ENCODE measurements at places on chromosomes 13 and 19.

DNA sequence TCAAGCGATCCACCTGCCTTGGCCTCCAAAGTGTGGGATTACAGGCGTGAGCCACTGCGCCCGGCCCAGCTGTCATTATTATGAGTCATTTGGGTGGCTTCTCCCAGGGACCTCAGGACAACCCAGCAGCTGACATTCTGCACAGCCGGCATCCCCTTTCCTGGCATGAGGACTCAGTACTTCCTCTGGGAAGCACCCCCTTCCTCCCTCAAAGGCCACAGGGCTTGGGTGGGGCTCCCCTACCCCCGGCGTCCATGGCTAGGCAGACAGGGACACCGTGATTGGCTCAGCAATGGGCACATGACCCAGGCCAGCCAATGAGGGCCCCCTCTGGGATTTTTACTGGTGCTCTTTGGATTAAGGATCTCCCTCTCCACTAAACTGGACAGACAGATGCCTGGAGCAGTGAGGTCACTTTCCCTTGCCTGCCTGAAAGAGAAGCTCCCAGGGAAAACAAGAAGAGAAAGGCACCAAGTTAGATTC is 6.0 kb downstream of the KANK2 start:
- DNase-seq, result no peak

GRCh38 chr13:60417734-60418133 is 20.7 kb downstream of the TDRD3 start:
- no peak for DNase-seq

- no peak for DNase-seq
Observed at GRCh38 chr13:33968520-33969507, 150.9 kb downstream of the RFC3 start.

- DNase-seq, result no peak
Observed at GRCh38 chr13:90622541-90622940, 724.9 kb upstream of the MIR17HG start.

- DNase-seq, result no peak
Observed at GRCh38 chr19:34851277-34851804, 75.4 kb upstream of the ZNF30 start.

- no peak for DNase-seq
Observed at GRCh38 chr13:30496147-30496546, 30.4 kb upstream of the HMGB1 start.

GRCh38 chr13:92896842-92897241 is 329.8 kb upstream of the GPC6 start:
- DNase-seq, result no peak

DNA sequence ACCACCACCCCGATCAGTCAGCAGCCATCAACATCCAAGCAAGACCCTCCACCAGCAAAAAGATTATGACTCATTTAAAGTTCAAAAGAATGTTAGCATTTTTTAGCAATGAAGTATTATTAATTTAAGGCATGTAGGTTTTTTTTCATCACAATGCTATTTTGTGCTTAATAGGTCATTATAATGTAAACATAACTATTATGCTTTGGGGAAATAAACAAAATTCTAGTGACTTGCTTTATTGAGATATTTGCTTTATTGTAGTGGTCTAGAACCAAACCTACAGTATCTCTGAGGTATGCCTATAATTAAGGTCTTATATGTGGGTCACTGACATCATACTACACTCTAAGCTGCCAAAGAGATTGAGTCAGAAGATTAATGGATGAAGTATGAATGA is 20.0 kb downstream of the KLF12 start:
- no peak for DNase-seq

DNA sequence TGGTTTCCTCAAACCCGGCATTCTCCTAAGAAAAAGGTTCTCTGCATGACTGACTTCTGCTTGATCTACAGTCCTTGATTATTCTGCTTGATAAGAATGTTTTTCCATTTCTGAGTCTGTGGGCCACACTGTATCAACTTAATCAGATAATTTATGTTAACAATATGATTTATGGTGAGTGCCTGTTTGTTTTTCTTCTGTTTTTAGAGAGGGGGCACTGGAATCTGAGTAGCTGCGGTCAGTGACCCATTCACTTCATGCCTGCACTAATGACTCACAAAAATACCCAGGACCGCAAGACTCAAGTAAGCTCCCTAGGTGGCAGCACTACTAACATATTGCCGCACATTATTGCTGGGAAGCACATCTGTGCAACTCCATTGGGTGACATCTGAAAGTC is 542.3 kb upstream of the ATXN8OS start:
- peak; percentile 31 for DNase-seq

DNA sequence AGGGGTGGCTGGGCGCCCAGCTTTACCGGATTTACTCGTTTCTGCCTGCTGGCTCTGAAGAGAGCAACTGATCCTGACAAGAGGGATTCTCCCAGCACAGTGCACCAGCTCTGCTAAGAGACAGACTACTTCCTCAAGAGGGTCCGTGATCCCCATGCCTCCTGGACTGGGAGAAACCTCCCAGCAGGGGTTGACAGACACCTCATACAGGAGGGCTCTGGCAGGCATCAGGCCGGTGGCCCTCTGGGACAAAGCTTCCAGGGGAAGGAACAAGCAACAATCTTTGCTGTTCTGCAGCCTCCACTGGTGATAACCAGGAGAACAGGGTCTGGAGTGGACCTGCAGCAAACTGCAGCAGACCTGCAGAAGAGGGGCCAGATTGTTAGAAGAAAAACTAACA is 1192.5 kb upstream of the PRR20A start:
- DNase-seq, result no peak

GRCh38 chr13:47718556-47718955 is 282.5 kb downstream of the SUCLA2 start:
- no peak for DNase-seq

DNA sequence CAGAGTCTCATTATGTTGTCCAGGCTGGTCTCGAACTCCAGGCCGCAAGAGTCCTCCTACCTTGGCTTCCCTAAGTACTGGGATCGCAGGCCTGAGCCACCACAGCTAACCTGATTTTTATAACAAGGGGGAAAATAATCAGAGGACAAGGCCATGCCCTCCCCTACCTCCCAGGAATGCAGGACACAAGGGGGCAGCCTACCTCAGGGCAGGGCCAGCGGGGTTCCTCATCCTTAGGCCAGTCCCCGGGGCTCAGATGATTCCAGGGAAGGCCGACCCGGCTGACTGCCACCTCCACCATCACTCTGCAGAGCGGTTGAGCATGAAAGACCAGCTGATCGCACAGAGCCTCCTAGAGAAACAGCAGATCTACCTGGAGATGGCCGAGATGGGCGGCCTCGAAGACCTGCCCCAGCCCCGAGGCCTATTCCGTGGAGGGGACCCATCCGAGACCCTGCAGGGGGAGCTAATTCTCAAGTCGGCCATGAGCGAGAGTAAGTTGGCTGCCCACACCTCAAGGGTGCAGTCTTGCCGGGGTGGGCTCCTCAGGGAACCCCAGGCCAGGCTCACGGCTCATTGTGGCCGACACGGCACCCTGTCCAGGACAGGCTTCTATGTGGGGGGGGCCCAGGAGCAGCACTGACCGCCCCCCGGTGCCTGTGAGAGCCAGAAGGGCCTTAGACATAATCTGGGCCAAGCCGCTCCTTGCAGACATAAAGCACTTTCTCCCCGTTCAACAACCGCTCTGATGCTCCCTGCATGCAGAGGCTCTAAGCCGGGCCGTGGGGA is 26.8 kb downstream of the PEX11G start:
- DNase-seq, result no peak

GRCh38 chr13:84377106-84377505 is 494.8 kb upstream of the SLITRK1 start:
- no peak for DNase-seq

- DNase-seq, result no peak
Observed at GRCh38 chr13:77028202-77028601, 1.2 kb upstream of the FBXL3 start.

DNA sequence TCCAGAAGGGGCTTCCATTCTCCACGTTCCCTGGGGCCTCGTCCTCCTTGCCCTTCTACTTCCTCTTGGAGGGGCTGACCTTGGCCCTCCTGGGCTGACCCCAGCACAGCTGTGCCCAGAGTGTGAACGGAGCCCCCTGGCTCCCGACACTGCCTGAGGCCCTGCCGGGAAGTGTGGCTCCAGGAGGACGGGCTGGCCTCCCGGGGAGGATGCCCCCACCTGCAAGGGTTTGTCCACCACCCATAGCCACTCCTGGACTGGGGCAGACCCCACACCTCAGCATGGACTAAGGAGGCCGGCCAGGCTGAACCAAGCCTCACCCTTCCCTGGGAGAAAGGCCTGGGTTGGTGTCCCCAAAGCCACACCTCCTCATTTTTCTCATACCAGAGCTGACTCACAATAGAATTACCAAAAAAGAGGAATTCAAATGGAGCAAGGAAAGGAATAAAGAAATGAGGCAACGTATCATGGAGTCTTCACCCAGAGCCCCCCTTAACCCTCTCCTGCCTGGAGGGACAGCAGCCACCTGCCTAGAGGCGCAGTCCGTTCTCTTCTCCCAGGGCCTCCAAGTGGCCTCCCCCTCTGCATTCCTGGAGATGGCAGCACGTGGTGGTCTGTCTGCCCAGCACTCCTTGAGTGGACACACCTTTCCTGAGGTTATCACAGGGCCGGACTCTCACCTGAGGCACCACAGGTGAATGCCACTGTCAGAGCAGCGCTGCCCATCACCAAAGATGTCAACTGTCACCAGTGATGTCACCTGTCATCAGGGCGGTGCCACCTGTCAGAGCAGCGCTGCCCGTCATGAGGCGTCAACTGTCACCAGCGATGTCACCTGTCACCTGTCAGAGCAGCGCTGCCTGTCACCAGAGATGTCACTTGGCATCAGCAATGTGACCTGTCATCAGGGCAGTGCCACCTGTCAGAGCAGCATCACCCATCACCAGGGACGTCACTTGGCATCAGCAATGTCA is 3.1 kb upstream of the C13orf46 start:
- DNase-seq, result no peak

DNA sequence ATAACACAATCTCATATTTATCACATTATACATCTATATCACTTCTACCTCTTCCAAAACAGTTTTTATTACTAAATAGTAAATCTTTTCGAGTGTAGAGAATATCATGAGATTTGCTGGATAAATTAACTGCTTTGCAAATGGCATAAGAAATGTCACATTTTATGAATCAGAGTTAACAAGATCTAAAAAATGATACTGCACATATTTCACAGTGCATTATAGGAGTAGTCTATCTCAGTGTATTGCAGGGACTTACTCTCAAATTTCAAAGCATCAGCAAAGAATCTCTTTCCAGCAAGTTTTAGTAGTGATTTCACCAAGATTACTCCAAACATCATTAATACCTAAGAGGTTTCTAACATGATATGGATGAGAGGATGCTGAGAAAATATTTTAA is 687.1 kb upstream of the SLITRK1 start:
- DNase-seq, result no peak

DNA sequence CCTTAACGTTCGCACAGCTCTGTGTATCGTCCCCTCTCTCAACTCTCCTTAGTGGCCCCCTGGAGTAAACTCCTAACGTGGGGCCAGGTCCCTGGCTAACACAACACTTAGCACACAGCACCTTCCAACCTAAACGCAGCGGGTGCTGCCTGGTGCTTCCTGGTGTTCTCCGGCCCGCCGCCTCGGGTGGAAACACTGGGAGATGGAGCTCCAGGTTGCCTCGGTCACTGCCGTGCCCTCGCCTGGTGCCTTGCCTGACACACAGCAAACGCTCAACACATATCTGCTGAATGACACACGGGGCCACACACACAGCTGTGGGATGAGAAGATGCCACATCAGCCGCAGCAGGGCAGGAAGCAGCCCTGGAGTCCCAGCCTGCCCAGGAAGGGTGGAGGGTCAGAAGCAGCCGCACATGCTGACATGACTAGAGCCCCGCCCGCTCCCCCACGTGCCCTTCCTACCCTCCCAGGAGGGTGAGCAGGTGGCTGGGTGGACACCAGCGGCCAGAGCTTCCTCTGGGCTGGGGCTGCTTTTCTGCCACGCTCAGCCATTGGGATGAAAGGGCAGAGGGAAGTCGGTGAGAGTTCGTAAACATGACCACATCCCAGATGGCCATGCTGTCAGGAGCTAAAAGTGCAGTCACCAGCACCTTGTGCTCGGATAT is 6.6 kb downstream of the PEPD start:
- no peak for DNase-seq

- no peak for DNase-seq
Observed at GRCh38 chr19:7783991-7784423, 21.0 kb downstream of the CLEC4M start.

GRCh38 chr19:1837625-1838105 is 10.6 kb downstream of the REXO1 start:
- DNase-seq, result peak; percentile 86

DNA sequence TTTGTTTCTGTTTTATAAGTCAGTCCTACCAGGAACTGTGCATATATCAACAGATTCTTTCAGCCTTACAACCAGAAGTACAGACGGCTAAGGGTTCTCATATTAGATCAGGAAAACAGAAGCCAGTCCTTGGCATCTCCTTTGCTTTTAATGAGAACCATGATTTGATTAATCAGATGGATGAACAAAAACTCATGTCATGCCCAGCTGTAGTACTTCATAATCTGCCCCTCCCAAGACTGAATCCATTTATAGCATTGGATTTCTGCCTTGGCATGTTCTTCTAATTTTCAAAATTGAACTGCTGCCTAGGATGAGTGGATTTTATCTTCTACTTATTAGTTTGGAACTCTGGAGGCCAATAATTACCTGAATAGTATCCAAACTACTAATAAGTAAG is 617.2 kb downstream of the SLITRK5 start:
- no peak for DNase-seq

- no peak for DNase-seq
Observed at GRCh38 chr13:30803749-30804148, 68.4 kb downstream of the ALOX5AP start.

GRCh38 chr13:81498969-81499368 is 1158.0 kb upstream of the SPRY2 start:
- no peak for DNase-seq

- no peak for DNase-seq
Observed at GRCh38 chr13:99548448-99548847, 47.2 kb downstream of the TM9SF2 start.

GRCh38 chr13:48260970-48261369 is 28.0 kb downstream of the ITM2B start:
- DNase-seq, result no peak

Data from endothelial cell (in vitro differentiated cells).